Dorsolateral prefrontal cortex (tissue), 122 donors: ENCODE measurements at places on chromosomes 5 and 9.

DNA sequence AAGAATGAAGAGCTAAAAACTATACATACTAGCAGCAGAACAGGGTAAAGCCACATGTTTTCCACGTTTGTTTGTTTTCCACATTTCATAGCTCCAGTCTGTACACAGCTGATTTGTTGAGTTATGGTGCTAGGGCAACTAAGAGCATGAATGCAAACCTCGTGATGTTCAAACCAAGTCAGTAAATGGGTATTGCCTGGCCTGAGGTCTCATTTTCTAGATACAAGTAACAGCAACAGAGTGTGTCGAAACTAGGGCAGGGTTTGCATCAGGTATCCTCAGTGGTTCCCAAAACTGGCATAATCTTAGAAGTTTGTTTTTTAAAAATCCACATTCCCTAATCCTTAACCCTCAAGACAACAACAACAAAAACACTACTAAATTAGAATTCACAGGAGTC is 89.3 kb downstream of the CEMIP2 start:
- no peak for DNase-seq

DNA sequence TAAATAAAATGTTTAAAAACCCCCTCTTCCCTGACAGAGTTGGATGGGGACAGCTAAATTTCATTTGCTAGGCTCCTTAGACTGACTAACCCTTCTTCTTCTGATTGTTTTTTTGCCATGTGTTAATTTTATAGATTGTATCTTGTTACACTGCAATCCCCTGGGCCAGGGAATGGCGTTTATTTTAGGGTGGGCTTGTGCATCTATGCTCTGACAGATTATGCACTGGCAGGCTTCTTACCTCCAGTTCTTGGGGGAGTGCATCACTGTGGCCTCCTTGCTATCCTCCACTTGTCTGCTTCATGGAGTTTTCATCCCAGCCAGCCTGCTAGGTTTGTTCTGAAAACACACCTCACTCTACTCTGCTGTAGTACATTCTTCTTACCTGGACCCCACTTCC is 159.8 kb downstream of the DROSHA start:
- no peak for DNase-seq

GRCh38 chr9:20557890-20558565 is 64.3 kb downstream of the MLLT3 start:
- no peak for DNase-seq

DNA sequence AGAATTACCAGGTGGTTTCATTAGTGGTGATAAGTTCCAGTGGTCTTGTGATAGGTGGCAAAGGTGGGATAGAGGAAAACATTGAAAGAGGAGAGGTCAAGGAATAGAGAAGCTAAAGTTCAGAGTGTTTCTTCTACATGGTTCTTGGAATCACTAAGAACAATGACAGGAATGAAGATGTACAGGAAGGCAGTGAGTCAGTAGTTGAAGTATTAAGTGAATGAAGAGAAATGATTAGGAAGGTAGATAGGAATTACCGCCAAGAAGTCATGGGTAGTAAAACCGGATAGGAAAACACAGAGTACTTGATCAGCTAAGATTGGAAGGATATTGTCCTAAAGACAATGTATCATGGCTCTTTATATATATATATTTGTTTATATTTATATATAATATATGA is 37.9 kb upstream of the RASA1 start:
- no peak for DNase-seq

GRCh38 chr9:93467462-93467861 is 14.1 kb upstream of the FAM120AOS start:
- no peak for DNase-seq
